ENCODE measurements at places on chromosomes 12 and 14.

DNA sequence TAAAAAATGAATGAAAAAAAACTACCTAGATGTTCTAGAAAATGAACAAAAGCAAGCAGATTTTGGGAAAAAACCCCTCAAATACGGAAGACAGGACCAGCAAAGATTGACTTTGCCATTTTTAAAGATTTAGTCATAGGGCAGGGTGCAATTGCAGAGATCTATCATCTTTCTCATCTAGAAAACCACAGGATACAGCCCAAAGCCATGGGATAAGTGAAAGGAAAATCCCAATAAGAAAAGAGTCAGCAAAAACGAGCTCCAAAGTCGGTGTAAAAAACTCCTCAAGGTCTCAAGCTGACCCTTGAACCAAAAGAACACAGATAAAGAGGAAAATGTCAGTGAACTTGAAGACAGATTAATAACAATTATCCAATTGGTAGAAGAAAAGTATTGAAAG is 28.0 kb downstream of the CEP290 start:
- DNase-seq = no peak

DNA sequence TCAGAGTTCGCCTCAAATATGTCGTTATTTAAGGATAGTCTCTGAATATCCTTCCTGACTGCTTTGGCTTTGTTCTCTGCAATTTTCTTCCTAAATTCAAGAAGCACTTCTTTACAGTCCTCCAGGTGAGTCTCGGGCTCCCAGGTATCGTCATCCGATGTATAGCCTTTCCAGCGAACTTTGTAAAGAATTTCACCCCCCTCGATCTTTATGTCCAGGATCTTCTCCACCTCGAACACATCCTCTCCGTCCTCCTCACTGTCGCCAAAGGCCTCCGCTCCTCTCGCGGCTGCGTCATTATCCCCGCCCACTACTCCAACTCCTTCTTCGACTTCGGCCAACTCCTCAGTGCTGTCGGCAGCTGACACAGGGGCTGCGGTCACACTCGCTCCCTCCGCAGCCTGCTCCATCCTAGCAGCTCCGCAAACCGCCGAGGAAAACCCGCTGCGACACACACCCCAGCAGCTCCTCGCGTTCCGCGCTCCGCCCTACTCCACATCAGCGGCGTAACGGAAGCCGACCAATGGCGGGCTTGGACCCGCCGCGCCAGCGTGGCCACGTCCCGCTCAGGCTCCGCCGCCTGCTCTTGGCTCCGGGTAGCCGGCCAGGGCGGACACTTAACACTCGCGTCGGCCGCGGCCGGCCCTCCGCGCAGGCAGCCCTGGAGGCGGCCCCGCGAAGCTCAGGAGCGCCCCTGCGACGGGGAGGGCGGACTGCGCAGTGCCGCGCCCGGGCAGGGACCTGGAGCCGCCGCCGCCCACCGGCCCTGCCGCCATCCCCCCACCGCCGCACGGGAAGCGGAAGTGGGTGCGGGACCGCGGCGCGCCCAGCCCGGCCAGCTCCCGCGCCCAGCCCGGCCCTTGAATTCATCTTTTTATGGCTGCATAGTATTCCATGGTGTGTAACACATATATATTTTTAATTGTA is 4.1 kb downstream of the CD163L1 start:
- DNase-seq = no peak

- no peak for DNase-seq
Observed at GRCh38 chr12:79634957-79635471, 55.8 kb downstream of the PAWR start.

- no peak for DNase-seq
Observed at GRCh38 chr14:62796431-62796830, 248.8 kb downstream of the KCNH5 start.

DNA sequence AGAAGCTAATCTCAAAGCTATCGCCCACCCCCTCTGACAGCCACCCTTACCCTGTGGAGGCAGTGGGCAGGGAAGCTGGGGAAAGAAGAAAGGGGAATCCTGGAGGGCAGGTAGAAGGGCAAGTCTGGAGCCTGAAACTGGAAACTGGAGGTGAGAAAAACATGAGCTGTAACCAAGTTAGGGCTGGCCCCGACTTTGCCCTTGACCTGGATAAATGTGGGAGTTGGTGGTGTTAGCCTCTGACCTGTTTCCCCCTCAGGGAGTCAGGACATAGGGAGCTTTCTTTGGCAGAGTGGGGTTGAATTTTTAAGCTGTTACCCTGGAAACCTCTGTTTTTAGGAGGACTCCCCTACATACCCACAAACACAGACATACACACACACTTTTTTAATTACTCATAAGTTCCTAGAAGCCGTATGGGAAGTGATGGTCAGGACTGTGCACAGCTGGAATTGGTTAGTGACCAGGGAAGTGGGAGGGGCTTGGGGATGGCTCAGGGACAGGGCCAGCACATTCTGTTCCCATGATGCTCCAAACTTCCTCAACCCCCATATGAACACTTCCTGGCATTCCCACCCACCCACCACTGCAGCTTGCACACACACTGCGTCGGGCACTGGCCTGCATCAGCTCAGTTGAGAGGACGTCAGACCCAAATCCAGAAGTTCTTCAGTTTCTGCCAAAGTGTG is 5.0 kb upstream of the MMP19 start:
- DNase-seq = no peak

GRCh38 chr12:62917926-62918325 is 17.0 kb downstream of the PPM1H start:
- no peak for DNase-seq

GRCh38 chr12:120847814-120848213 is 56.3 kb downstream of the SPPL3 start:
- DNase-seq = no peak

DNA sequence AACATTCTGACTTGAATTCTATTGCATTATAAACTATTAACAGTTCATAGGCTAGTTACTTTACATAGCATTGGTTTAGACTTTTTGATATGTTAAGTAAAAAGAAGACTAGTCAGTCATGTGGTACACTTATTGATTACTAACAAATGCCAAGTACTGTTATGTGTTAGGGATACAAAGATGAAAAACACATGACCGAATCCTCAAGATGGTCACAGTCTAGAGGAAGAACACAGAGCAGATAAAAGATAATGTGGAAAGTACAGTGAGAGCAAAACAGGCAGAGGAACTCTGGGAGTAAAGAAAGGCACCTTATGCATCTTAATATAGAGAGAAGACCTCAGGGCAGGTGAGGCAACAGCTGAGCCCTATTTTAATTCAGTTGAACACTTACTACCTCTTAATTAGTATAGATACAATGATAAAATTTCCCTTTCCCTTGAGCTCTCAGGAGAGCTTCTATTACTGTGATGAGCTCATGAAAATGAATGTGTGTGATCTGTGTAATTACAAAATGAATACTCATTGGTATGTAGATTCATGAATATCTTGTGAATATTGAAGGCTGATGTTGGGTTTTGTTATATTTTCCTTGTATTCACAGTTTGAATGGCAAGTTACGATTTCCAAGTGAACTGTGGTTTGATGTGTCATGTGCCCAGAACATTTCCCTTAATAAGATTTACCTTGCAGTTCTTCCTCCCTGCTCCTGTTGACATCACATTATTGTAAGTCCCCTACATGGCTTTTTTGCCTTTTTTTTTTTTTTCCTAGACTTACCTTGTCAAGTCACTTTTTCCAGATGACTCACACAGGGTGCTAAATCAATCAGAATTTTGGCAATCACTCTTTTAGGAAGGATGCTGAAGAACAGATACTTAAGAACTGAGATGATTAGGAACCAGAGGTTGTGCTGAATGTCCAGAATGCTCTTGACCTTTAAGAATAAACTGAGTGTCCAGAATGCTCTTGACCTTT is 29.5 kb upstream of the MSRB3 start:
- peak; percentile 3 for DNase-seq

DNA sequence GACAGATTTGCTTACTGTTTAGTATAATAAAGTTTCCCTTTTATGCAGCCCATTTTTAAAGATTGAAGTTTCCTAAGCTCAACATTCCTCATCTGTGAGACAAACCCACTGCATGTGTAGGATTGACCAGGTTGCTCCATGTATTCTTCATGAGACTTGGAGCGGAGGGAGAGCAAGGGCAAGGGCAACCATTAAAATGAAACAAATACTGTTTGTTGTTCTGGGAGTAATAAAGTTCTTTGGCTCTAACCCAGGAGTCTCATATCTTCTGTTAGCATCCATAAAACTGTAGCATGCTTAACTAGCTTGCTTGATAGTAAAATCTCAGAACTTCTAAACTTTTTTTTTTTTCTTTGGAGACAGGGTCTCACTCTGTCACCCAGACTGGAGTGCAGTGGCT is 74.2 kb downstream of the NTS start:
- DNase-seq = no peak

GRCh38 chr14:55654243-55654642 is 74.2 kb downstream of the KTN1 start:
- no peak for DNase-seq

DNA sequence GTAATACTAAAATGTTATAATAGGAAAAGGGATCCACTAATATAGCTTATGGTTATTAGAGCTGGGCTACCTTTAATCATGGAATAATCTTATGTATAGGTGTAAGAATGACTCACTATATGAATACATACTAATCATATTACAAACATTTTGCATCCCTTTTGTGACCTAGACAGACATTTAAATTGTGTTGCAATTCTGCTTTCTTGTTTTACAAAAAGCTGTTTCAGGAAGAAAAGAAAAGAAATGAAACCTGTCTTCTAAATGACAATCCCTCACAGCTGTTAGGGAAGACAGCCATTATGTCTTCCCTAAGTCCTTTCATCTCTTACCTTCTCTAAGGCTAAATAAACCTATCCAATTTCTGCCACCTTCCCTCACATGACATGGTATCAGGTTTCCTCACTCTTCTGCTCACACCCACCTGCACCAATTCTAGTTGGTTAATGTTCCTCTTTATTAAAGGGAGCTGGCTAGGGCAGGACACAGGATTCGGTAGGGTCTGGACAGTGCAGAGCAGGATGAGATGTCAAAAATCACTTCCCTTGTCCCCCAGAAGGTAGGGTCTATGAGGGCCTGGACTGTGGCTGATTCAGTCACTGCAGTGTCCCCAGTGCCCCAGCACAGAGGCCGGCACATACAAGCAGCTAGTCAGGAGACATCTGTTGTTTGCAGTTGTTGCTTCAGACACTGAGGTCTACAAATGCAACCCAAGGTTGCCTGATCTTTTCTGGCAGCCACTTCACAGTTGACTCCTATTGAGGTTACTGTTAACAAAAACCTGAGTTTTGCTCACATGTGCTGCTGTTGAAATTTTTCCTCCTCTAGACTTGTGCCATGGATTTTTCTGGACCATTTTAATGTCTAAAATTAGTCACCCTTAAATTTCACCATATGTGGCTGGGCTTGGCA is 3.7 kb downstream of the DHRS7 start:
- DNase-seq = no peak

DNA sequence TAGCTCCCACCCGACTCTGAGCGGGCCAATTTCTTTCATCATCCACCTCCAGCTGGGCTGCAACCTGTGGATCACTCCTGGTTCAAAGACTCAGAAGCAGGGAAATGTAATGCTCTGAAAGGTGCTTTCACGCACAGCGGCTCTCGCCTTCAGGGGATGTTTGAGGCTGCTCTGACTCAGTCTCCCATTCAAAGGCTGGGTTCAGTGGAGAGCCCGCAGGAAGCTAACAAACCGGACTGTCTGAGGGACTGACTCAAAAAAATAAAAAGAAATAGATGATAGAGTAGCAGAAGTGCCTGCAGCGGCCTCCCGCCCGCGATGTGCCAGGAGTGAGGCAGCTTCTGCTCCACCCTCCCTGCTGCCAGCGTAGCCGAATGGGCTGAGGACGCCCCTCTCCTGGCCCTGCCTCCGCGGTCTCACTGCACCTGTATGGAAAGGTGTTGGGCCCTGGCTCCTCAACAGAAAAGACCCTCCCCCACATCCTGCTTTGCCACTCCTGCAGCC is 98.0 kb downstream of the GCH1 start:
- DNase-seq = no peak

- no peak for DNase-seq
Observed at GRCh38 chr14:84477996-84478395, 1051.9 kb upstream of the FLRT2 start.

GRCh38 chr12:6364044-6364374 is 11.4 kb downstream of the SCNN1A start:
- DNase-seq = no peak

DNA sequence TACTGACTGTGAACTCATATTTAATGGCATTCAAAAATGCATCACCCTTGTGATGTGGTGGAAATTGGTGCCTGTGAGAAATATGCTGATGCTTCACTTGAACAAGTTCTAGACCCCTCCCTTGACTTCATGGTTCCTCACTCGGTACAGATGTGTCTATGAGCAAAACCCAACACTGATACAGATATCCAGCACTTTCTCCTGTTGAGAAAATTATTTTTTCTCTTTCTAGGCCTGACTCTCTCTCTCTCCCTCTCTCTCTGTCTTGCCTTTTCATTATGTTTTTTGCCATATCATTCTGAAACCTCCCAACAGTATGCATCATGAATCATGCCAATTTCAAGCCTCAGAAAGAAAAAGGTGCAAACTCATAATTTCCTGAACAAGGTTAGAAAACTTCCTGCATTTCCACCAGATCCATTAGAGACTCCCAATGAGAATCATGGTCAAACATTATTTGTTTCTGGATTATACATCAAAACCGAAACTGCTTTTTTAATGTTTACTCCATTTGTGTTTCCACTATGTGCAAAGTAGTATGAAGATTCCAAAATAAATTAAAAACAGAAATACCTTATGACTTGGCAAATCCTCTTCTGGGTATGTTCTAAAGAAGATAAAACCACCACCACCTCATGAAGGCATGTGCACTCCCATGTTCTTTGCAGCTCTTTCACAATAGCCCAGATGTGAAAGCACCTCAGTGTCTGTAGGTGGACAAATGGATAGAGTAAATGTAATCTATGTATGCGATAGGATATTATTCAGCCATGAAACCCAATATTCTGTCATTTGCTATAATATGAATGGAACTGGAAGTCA is 543.6 kb downstream of the TMEM121 start:
- DNase-seq = no peak

GRCh38 chr14:82655770-82656169 is 1122.1 kb upstream of the SEL1L start:
- DNase-seq = no peak

DNA sequence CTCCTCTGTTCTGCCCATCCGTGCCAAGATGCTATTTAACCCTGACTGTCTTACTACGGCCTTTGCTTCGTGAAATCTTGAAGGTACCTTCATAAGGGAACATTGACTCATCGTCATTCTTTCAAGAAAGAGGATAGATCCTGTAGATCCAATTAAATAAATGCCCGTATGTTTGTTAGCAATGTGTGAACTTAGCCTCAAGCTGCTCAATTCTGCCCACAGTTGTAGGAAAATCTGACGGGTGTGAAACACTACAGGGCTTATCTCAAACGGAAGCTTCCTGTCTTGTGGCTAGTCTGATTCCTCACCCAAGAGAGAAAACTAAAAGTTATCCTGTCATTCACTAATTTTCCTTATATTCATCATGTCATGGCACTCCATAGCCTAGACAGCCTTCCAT is 168.0 kb upstream of the TBX3 start:
- no peak for DNase-seq

DNA sequence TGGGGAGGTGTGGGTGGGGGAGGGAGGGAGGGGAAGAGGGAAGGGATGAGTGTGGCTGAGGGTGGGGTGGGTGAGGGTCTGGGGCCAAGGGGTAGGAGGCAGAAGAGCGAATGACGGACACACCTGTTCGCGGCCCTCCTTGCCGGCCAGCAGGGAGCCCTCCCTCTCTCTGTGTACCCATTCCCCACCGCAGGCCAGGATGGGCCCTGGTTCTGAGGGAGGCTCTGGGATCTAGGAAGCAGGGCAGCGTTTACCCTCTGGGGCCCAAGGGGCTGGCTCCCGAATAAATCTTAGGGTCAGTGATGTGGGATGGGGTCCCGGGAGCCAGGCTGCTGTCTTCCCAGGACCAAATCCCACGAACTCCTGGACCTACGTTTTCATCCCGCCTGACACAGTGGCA is 46.0 kb upstream of the ESRRB start:
- DNase-seq = no peak

Measured in activated T-cell treated with anti-CD3 and anti-CD28 coated beads for 4 hours (primary cell).